Left hindlimb (tissue), 1 donor: ENCODE measurements at places on chromosomes 3 and 15.

GRCh38 chr15:70038730-70039392 is 58.9 kb downstream of the TLE3 start:
- no peak for DNase-seq

DNA sequence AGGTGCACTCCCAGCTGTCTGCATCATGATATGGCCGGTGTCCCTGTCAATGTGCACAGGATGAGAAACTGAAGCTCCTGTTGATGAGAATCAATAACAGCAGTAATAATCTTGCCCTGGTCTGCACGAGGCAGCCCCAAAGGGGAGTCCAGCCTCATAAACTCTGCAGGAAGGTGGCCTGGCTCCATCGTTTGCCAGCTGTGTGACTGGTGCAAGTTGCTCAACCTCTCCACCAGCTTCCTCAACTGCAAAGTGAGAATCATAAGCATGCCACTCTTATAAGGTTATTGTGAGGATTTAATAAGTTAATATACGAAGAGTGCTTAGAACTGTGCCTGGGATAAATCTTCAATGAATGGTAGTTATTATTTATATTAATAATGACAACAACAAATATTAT is 203.4 kb upstream of the HES1 start:
- no peak for DNase-seq

DNA sequence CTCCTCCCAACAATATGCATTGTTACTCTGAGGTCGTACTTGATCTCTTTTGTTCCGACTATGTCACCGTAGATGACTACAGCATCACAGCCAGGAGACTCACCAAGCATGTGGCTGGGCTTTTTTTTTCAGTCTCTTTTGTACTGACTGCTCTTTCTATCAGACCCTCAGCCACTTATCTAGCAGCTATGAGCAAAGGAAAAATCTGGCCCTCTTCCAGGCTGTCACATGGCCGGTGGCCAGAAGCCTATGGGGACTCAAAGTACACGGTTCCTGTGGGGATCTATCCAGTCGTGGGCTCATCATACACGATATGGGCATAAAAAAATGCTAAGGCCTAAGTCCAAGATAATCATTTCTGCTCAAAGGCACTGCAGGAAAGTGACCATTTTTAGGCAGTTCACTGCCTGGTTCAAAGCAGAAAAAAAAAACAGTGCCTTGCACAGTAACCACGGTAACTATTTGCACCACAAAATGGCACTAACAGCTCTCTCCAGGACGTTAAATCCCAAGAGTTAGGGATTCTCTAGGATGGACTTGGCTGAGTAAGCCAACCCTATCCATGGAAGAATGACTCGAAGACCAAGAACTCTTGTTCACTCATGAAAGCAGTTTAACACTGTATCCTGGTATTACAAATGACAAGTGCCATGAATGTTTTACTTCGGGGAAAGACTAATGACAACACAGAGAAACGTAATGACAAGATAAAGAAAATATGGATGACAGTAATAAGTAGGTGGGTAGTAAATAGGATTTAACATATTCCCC is 50.3 kb downstream of the SHQ1 start:
- no peak for DNase-seq

- no peak for DNase-seq
Observed at GRCh38 chr3:16808393-16809107, 76.2 kb upstream of the PLCL2 start.

- DNase-seq = peak; percentile 94
Observed at GRCh38 chr3:196739671-196740480, at the start of gene PAK2. Gene PAK2 (plus strand): TSS chr3:196739857. CDS start chr3:196782647, 42,790 bp downstream.

DNA sequence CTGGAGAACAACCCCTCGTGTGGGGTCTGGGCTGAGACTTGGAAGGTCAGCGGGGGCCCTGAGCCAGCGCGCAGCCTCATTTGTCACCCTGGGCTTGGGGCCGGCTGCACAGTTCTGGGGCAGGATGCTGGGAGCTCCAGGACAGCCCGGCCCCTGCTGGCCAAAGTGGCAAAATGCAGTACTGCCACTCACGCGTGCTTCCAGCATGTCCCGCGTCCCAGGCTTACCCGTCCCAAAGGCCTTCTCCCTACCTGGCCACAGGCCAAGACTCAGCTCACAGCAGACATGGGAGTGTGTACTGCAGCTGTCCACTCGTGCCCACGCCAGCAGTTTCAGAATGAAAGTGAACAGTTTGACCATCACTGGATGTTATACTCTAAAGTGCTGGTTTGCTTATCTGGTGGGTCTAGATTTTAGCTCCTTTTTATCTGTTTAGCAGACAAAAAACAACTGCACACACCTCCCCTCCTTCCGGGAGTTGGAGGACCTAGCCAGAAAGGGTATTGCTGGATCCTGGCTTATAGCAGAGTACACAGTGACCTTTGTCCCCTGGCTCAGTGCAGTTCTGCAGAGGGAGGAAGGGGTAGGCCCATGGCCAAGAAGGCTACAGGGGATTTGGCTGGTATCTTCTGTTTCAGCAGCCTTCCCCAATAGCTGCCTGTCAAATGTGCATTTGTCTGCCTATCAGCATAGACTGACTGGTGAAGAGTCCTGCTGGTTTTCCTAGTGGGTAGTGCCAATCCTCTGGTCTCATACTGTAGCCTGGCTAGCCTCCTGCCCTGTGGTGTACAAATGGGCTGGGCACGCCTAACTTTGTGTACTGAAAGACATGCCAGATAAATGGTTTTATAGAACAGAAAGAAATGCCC is 23.2 kb upstream of the IP6K2 start:
- DNase-seq = peak; percentile 57

GRCh38 chr15:97903971-97904572 is 56.4 kb upstream of the ARRDC4 start:
- DNase-seq = peak; percentile 83

GRCh38 chr3:5861151-5861550 is 673.6 kb downstream of the EDEM1 start:
- no peak for DNase-seq

GRCh38 chr3:49406571-49407565 is 4.9 kb downstream of the RHOA start:
- DNase-seq = no peak

DNA sequence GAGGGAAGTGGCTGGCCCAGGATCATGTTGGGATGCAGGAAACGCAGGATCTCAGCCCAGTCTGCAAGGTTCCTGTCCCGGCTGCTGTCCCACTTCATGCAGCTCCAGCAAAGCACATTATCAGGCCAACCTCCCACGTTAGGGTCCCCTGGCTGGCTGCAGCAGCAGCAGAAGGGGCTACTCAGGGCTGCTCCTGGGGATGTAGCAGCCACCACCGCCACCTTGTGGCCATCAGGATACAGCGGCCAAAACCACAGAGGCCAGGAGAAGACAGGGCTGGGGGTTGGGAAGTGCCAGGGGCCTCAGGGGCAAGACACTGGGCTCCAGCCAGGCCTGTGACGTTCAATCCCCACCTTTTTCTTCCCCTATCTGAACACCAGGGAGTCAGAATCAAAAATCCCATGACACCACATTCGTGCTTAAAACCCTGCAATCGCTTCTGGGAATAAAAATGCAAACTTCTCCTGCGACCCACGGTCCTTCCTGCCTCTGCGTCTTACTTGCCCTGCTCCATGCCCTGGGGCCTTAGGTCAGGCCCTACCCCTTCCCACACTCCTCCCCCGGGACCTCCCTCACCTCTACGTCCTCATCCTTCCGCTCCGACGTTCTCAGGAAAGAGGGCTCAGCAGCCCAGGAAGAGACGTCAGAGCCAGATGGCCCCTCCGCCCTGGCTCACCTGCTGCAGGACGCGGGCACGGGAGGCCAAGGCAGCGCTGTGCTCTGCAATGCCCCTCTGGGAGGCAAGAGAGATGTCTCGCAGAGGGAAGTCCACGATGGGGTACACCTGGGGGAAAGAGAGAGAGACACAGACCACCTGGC is 21.5 kb downstream of the SSUH2 start:
- DNase-seq = peak; percentile 84

GRCh38 chr15:89486726-89487050 is 9.7 kb downstream of the RHCG start:
- DNase-seq = no peak

DNA sequence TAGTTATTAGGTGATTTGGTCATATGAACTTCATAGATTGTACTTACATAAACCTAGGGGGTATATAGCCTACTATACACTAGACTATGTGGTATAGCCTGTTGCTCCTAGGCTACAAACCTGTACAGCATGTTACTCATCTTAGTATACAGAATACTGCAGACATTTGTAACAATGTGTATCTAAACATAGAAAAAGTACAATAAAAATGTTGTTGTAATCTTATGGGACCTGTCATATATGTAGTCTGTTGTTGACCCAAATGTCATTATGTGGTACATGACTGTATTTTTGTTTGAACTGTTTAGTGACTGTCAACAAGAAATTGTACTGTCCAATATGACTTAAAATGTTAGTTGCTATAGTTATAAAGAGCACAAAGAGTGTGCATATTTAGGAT is 69.8 kb downstream of the TCF12 start:
- no peak for DNase-seq

DNA sequence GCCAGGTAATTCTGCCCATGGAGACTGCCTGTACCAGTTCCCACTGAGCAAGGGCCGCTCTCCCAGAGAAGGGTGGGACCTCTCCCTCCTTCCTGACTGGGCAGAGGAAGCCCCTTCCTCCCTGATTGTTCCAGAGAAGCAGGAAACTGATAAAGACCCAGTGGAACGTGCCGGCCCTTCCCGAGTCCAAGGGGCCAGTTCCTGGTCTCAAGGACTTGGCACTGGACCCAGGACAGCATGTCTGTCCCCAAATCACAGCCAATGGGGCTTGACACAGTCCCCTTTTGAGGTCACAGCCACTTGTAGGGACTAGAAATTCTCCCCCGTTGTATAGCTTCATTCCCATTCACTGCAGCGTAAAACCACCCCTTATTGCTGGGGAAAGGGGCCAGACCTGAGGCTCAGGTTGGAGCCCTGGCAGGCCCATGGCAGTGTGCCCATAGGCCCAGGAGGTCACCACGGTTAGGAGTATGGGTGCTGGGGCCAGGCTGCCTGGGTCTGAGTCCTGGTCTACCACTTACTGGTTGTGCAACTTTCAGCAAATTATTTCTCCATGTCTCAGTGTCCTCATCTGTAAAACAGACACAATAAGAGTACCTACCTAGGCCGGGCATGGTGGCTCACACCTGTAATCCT is 18.1 kb downstream of the CSRNP1 start:
- no peak for DNase-seq

GRCh38 chr15:99423186-99424130 is 142.3 kb upstream of the MEF2A start:
- DNase-seq = peak; percentile 13

DNA sequence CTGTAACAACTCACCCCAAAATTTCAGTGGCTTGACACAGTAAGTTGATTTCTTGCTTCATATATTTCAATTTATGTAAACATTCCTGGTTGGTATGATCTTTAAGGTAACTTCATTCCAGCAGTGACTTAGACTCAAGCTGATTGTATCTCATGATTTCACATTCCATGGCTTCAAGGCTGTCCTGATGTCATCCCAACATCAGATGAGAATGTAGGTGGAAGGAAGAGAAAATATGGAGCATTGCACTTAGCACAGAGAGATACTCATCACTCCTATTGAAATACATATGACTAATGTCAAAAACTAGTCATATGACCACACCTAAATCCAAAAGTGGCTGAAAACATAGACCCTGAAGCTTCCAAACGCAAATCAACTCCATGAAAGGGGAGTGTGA is 793.8 kb downstream of the TBL1XR1 start:
- no peak for DNase-seq

- no peak for DNase-seq
Observed at GRCh38 chr15:62899090-62899493, 143.5 kb upstream of the TPM1 start.

DNA sequence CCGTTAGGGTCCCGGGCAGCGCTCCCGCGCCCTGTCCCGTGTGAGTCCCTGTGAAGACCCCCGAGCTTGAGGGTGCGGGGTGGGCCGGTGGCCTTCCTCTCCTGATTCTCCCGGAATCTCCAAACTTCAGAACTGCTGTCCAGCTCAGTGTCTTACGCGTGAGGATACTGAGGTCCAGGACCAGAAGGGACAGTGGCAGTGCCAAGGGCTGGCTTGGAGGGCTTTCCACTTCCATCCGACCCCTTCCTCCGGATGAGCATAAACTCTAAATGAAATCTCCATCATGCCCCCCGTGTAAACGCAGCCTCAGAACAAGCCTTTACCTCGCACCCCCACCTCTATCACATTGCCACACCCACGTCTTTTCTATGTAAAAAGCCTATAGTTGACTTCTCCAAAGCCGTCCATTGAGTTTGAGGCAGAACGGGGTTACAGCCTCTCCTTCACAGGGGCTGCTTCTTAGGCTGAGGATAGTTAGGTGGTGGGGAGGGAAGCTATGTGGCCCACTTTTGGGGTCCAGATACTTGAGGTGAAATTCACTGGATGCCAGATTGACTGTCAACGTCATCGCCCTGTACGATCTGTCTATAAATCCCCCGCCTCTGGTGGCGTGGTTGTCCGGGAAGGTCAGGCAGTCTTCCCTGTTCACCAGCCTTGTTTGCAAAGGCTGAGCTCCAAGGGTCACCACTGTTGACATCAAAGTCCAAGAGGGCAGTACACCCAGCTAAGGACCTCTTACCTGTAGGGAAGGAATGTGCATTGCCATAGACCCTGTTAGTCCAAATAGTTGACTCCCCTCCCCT is 1.1 kb downstream of the EDEM1 start:
- DNase-seq = peak; percentile 45

DNA sequence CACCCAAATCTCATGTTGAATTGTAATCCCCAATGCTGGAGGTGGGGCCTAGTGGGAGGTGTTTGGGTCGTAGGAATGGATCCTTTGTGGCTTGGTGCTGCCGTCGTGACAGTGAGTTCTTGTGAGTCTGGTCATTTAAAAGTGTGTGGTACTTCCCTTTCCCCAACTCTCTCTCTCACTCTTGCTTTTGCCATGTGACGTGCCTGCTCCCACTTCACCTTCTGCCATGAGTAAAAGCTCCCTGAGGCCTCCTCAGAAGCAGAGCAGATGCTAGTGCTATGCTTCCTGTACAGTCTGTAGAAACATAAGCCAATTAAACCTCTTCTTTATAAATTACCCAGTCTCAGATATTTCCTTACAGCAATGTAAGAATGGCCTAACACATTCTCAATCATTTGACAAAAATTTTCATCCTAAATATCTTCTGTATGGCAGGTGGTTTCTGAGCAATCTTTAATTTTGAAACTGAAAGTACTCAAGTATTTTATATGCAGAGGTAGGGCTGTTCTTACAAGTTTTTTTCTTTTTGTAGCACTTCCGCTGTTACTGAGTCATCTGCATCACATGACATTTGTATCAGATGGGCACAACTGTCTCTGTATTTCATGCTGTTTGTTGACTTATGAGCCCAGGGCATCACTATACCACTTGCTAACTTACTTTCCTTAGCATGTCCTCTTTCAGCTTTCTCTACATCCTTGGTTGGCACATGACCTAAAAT is 8.8 kb downstream of the RPL39L start:
- no peak for DNase-seq

GRCh38 chr3:175386630-175387029 is 527.5 kb downstream of the NAALADL2 start:
- DNase-seq = no peak

DNA sequence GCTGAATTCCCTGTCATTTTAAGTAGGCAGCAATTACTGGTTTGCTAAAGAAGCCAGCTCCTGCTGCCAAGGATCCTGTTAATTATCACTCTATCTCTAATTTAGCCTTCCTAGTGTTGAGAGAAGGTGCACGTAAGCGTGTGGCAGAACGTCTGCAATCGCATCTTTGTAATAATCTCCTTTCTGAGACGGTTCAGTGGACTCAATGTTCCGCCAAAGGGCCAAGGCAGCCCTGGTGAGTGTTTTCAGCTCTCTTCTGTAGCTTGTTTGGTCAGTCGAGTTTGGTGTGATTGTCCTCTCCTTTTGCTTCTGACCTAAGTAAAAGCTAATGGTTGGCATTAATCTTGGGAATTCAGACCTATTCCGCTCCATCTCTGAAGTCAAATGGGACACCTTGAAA is 24.2 kb downstream of the MITF start:
- no peak for DNase-seq
